Ovary (tissue), 10 donors: ENCODE measurements at places on chromosomes 2 and 18. TPM values are rescaled to one million over a fixed set of nuclear protein-coding genes. Genes with fewer than 3 reads are reported as not detected.
A peak's percentile ranks its signal among the peaks of the same experiment; 100 is the strongest.

DNA sequence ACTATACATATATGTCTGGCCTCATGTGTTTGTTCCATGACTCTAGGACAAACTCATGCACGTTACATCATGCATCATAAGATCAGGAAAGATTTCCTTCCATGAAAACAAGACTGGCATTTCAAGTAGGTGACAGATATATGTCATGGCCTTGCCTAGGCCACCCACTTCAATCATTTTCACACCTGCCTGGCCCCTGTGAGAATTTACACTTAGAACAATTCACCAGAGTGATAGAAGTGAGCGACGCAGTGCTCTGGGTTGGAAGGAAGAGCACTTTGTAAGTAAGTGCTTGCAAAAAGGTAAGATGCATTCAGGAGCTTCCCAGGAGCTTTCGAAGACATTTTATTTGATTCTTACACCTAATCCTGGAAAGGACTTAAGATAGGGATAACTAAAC, 39.5 kb downstream of the TMEM163 start:
- DNase-seq, result no peak

DNA sequence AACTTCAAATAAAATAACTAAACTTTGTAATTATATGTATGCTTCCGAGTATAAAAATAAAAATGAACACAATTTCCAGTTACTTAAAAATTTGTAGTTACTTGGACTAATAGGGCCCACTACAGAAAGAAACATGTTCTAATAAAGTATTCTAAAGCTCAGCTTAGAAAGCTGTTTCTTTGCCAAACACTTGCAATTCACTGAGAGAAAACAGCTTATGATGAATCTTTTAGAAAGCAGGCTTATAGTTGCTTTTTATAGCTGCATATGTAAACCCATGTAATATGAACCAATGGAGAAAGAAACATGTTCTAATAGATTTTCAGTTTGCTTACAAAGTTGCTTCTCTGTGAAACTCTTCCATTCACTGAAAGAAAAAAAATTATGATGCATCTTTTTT, 766.0 kb downstream of the LRP1B start:
- no peak for DNase-seq

DNA sequence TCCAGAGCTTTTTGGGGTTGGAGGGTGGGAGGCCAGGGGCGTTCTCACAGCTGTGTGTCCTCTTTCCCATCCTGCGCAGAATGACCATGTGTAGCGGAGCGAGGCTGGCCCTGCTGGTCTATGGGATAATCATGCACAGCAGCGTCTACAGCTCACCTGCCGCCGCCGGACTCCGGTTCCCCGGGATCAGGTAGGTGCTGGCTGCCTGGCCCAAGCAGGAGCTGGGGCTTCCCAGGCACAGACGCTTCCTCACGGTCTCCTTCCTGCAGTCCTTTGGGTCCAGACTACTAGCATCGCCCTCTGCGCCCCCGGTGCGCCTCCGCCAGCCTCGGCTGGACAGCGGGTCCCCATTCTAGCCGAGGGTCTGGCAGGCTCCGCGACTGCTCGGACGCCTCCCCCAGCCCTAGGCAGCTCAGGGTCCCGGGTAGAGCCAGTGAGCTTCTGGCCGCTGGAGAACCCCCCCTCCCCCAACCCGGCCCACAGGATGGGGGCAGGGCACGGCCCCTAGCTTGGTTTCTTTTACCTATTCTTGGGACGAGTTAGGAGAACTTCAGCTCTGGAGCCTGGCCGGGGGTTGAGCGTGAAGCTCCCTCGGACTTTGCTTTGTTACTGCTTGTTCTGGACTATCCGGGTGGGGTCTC, 756 bp downstream of the ADCYAP1 start:
- no peak for DNase-seq

GRCh38 chr2:143649226-143649740, 520.1 kb downstream of the ARHGAP15 start:
- no peak for DNase-seq

GRCh38 chr2:4662161-4662779, 958.9 kb downstream of the DCDC2C start:
- DNase-seq, result no peak

DNA sequence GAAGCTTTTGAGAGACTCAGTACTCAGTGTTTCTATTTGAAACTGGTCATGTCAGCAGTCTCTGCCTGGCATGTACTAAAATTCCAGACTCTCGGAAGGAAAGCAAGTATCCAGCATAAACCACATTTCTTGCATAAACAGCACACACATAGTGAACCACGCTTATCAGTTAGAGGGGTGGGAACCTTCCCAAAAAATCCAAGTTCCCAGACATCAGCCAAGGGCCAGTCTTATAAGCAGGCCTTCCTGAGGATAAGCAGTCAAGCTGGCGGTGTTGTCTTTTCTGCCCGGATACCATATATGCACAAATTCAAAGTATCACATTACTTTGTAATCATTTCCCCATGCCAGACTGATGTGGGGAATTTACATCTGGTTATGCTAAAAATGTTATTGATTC, 73.6 kb downstream of the ST6GAL2 start:
- no peak for DNase-seq

GRCh38 chr18:28541276-28541930, 364.5 kb upstream of the CDH2 start:
- no peak for DNase-seq

DNA sequence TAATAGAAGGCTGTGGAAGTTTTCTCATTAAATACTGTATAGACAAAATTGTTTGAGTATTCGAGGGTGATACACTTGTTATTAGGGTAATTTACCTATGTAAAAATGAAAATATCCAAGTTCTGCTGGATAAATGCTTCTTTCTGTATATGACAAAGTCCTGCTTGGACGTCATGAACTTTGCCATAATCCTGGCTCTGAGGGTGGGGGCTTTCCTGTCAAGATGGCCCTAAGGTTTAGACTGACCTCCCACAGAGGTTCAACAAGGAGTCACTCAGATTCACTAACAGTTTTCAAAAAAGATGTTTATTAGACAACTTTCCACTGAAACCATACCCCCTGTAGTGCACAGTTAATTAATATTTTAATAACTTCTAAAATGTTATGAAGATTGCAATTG, 52.5 kb upstream of the NABP1 start:
- no peak for DNase-seq

The M1AP gene
- 0.36 TPM for total RNA-seq

The CDH19 gene
- 2.3 TPM for total RNA-seq

GRCh38 chr2:44582363-44583008, 220.7 kb downstream of the CAMKMT start:
- DNase-seq, result no peak

The COLEC12 gene
- total RNA-seq, result 9.9 TPM

- DNase-seq, result no peak
These were observed 674.5 kb downstream of the KCNJ3 start for GRCh38 chr2:155372969-155373368.

- DNase-seq, result no peak
These were observed 2.2 kb downstream of the INO80D start for GRCh38 chr2:206083602-206084438.

DNA sequence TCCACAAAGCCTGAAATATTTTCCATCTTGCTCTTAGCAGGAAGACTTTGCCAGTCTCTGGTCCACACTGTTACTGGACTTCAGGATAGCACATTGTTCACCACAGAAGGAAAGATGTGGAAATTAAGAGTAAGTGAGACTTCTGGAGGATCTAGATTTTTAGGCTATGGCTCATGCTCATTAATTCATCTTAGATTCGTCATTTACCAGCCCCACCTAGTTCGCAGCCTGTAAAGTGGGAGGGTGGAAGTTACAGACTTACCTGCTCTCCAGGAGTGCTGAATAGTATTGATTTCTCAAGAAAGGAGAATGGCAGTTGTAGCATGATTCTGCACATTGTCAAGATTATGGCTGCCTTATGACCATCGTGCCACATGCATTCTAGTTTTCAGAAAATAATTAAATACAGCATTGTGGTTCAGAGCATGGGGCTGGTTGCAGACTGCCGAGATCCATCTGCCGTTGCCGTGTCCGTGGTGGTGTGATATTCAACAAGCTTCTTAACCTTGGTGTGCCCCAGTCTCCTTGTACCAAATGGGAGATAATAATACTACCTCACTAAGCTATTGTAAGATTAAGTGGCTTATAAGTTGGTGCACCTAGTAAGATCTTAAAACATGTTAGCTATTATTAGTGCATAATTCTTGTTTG, 56.8 kb downstream of the RNF144A start:
- no peak for DNase-seq

- peak; percentile 87 for DNase-seq
These were observed 15.7 kb downstream of the ZFP36L2 start for GRCh38 chr2:43210467-43211303.
